ENCODE measurements at places on chromosomes 4 and X. TPM values are rescaled to one million over a fixed set of nuclear protein-coding genes. Genes with fewer than 3 reads are reported as not detected.

DNA sequence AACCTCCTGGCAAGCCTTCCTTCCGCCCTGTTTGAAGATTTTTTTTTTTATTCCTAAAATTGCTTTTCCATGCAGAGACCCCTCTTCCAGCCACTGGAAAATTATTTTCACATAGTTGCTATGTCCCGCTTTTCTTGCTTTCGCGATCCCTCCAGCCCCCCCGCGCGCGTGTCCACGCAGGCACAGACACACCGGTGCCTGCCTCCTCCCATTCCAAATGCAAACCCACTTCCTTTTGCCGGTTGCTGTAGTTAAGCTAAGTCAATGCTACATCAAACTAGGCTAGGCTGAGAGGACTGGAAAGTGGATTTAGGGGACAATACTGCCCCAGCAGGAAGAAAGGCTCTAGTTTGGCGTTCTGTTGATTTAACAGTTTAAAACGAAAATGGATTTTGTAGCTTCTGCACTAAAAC lies 111.0 kb downstream of the DHX15 start:
- no peak for DNase-seq

DNA sequence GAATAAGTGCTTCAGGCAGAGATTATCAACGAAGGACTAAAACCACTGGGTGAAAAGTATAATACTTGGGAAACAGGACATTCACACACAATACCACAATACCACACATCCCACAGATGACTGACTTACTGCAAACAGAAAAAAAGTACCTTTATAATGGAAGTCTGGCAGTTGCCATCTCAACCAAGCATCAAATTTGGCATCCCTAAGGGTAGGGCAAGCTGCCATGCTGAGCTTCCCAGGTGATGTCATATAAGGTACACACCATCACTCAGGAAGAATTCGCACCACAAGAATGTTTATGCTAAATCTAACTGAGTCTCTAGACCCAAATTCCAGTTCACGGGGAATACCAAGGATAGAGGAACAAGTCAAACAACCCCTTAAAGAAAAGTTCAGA lies 9.1 kb downstream of the QDPR start:
- DNase-seq, result no peak

- DNase-seq, result no peak
Observed at GRCh38 chrX:87808576-87809243, 291.1 kb downstream of the KLHL4 start.

DNA sequence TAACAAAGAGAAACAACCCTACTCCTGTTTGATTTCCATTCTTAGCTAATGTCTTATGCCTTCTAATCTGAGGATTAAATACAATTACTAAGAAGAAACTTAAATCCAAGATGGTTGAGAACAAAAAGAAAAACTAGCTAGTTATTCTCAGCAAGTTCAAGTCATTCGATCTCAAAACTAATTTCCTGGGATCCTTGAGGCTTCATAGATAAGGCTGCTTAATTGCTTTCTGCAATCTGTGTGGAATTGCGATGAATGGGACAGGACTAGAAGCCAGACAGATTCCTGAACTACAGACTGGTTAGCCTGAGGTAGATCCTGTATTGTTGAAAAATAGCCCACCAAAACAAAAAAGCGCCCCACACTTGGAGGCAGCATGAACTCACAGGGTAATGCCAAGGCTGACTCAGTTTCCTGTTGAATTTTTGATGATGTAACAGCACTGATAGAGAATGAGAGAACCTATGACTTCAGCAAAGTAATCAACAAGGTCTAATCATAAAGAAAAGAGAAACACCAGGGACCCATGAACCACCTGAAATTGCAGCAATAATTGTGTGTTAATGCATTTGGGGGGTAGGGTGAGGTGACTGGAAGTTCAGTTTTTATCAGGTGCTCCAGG lies 33.9 kb downstream of the KLHL15 start:
- no peak for DNase-seq

GRCh38 chr4:13705521-13706041 lies 78.1 kb upstream of the BOD1L1 start:
- DNase-seq, result no peak

GRCh38 chrX:37578045-37578444 lies 6.6 kb downstream of the LANCL3 start:
- no peak for DNase-seq

GRCh38 chrX:15549189-15550012 lies 48.8 kb downstream of the BMX start:
- no peak for DNase-seq

DNA sequence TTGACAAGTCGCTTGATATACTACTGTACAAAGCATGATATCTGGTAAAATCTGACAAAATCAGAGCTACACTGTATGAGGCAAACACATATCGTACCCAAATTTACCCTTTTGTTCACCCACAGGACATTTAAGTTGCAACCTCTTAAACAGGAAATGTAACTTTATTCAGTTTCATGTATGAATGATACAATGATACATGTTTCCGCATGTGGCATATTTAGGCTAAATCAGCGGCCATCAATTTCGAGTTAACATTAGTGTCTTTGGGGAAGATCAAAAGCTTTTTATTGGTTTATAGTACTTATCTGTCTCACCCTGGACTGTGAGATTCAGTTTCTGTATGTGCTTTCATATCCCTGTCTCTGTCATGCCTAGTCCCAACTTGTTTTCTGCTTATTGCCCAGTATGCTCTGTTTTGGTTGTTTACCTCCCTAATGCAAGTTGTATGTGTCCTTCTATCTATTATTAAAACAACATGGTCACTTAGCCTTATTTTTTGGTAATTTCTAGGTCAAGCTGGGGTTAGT lies 97.3 kb upstream of the HPRT1 start:
- DNase-seq, result no peak

DNA sequence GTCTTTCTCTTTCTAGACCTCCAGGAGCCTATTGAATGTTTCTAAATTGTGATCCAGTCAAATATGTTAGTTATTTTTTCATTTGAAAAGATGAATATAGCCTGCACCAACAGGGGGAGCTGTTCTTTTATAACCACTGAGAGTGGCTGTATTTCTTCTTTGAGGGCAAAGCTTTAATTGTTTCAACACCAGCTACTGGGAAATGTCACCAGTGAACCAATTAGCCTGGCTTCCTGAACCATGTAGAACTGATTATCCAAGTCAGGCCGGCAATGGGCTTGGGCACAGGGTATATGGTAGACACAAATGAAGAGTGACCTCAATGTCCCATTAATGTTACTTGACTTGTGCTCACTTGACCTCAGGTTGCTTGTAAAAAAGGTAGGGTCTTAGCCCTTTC lies 4.8 kb upstream of the DAPP1 start:
- DNase-seq, result peak; percentile 53

- DNase-seq, result no peak
Observed at GRCh38 chrX:134324359-134324758, 87.4 kb downstream of the CCDC160 start.

- no peak for DNase-seq
Observed at GRCh38 chr4:48602222-48602621, 112.2 kb downstream of the ZAR1 start.

DCX gene
- not detected for total RNA-seq

BST1 gene
- 4.8 TPM for total RNA-seq

TMPRSS11D gene
- total RNA-seq, result not detected

CENPVL1 gene
- total RNA-seq, result not detected
